ENCODE measurements at places on chromosomes 4 and X.

GRCh38 chr4:65960751-65961150 is 290.5 kb upstream of the EPHA5 start:
- DNase-seq, result no peak

- DNase-seq, result no peak
Measured at GRCh38 chr4:176489001-176489400, 169.2 kb downstream of the SPCS3 start.

DNA sequence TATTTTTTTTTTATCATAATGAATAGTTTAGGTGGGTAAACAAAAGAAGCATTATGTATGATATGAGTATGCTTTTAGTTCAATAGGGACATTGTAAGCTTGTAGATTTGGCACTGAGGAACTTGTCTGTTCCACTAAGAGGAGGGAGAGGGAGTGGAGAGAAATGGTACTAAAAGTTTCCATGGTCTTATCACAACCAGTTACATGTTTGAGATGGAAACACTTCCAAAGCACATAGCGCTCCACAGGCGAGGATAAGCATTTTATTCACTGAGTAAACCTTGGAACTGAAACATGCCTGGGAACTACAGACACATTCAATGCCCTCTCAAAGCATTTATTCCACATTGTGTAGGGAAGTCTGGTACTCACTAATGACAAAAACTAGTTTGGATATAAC is 15.5 kb downstream of the MYOZ2 start:
- no peak for DNase-seq

DNA sequence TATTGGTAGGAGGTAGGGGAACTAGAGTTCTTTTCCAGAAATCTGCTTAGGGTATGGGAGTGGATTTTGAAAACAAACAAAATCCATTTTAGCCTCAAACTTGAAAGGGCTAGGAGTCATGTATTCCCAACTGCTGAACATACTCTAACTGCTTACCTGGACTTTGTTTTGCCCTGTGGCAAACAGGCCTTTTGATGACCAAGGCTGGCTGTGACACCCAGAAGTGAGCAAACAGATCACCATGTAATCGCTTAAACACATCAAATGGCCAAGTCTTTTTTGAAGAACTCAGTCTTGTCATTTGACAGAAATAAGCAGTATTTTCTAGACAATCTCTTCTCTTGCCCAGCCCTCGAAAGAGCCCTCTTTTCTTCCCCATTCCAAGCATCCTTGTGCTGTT is 203.4 kb downstream of the KIT start:
- no peak for DNase-seq

GRCh38 chr4:182749667-182750167 is 167.5 kb downstream of the DCTD start:
- no peak for DNase-seq

- DNase-seq, result no peak
Measured at GRCh38 chr4:65089666-65090065, 580.6 kb downstream of the EPHA5 start.

DNA sequence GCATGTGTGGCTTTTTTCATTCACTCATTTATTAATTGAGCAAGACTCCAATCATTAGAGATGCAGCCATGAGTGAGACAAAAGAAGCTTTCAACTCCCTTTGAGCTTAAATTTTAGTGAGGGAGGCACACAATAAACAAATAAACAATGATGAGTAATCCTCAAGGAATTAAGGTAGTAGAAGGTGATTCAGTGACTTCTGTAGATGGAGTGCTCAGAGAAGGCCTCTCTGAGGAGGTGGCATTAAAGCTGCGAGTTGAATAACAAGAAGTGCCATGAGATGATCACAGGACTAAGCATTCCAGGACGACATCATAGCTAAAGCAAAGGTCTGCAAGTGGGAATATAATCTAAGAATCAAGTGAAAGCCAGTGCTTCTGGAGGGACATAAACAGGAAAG is 77.6 kb downstream of the NWD2 start:
- no peak for DNase-seq

DNA sequence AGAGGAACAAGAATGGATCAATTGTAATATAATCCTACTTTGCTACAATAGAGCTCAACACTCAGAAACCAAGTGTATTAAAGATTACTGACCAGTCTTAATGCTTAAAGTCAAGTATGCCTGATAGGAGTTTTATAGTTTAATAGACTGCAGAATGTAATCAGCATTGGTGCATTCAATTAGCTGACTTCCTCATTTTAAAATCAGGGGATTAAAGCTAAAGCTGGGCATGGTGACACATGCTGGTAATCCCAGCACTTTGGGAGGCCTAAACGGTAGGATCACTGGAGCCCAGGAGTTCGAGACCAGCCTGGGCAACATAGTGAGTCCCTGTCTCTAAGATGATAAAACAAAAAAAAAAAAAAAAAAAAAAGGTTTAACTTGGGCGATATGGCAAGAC is 10.8 kb downstream of the HNRNPDL start:
- DNase-seq, result no peak

GRCh38 chr4:20422398-20422797 is 170.7 kb downstream of the SLIT2 start:
- no peak for DNase-seq

- no peak for DNase-seq
Measured at GRCh38 chrX:3651277-3651676, 62.2 kb downstream of the PRKX start.

GRCh38 chr4:10403633-10404445 is 53.4 kb downstream of the ZNF518B start:
- no peak for DNase-seq

DNA sequence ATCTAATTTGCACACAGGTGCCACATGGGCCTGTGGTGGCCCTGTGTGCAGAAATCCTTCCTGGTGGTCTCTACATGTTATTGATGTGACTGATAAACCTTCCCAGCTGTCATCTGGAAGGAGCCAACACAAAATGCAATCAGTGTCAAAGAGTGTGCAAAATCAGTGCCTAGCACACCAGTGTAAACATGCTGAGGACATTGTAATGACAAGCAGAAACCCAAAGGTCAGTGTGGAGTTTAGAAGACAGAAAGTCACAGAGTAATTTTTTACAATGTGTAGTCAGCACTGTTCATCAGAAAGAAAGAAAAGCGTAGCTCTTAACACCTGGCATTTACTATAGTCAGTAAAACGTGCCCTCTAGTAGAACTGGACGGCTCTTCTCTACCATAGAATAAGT is 50.3 kb downstream of the PHKA2 start:
- DNase-seq, result no peak

DNA sequence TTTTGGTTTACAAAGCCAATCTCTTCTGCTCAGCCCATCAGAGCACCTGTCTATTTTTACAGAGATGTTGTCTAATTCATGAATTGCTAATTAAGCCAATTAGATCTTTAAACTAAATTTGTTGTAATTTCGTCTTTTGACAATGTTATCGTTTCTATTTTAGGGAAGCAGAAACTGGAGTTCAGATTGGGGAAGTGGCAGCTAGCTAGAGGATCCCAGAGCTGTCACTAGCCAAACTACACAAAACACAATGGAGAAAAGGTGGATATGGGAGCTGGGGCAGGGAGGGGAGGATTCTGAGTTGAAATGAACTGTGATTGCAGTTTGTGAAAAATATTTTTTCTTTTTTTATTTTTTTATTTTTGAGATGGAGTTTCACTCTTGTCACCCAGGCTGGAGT is 35.8 kb downstream of the CASP3 start:
- no peak for DNase-seq

GRCh38 chrX:69028006-69028760 is 137.1 kb downstream of the PJA1 start:
- no peak for DNase-seq

DNA sequence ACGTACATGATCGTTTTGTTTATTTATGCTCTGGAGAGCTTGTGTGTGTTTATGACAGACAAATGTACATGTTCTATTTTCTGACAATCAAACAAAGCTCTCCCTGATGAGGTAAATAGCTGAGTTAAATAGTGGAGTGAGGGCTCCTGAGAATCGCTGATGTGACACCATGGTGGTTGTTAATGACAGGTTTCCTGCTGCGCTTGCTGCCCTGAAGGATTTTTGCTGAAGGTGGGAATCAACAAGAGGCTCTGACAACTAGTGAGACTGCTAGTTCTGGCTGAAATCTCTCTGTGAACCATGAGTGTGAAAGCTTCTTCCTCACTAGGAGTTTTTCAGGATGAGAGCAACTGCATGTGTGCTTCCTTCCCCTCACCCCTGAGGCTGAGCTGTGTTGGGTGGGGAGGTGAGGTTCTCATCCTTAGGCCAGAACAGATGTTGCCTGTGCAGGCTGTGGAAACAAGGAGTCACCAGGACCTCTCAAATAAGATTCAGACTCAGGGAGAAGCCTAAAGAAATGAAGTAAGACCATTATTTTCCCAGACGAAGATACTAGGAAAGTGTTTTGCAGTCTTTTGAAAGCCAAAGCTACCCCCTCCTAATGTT is 173.4 kb upstream of the JADE1 start:
- DNase-seq, result no peak

GRCh38 chr4:53026233-53026632 is 164.1 kb downstream of the RASL11B start:
- DNase-seq, result no peak

GRCh38 chrX:125505207-125505606 is 185.5 kb downstream of the TEX13C start:
- no peak for DNase-seq

DNA sequence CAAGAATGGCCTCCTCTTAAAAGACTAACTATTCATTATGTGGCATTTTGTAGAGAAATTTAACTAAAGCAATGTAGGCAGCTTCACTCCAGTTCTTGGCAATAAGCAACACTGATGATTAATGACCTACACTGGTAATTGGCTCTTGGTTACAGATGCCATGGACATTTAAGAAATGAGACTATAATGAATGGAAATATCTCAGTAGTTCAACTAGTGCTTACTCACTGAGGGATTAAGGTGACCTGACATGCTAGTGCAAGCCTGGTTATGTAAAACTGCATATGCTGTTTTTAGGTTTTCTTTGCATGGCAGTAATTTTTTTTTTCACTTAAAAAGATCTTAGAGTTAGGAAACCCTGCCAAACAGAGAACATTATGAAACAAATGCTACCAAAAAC is 152.7 kb upstream of the AADAT start:
- DNase-seq, result no peak

DNA sequence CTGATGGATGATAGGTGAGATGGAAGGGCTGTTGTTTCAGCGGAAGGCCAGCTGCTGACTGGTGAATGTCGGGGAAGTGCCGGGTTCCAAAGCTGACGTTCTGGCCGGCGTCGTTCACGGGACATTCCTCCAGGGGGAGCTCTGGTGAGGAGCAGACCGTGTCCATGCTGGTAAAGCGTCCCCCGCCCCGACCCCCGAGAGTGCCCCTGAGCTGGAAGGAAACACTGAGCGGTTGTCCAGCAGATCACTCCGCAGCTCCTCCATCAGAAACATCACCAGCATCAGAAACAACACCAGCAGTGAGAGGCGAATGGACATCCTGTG is 18.6 kb upstream of the ADRA2C start:
- DNase-seq, result no peak

DNA sequence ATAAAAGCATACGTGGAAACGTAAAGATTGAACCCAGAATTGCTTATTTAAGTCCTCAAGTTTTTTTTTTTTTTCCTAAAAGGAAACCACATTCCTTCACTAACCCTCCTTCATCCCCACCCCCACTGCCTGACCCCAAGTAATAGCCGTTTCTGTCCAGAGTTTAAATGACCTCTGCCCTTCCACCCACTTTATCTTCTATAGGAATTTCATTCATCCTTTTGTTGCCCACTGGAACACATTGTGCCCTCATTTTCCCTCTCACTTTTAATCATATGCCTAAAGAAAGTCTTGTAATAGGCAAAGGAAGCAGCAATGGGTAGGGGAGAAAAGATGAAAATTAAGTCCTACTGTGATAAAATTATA is 62.7 kb downstream of the SH3RF1 start:
- no peak for DNase-seq

GRCh38 chrX:104255465-104255864 is 732 bp upstream of the ESX1 start:
- no peak for DNase-seq

GRCh38 chrX:94743478-94743877 is 1069.5 kb downstream of the FAM133A start:
- no peak for DNase-seq

GRCh38 chrX:56729152-56729850 is at the start of gene NBDY:
NBDY (plus strand) TSS chrX:56729243; CDS start chrX:56729354, 111 bp downstream.
- DNase-seq, result no peak

- DNase-seq, result no peak
Measured at GRCh38 chr4:84498203-84498934, 723 bp downstream of the NKX6-1 start.

GRCh38 chr4:7419961-7420660 is 14.6 kb downstream of the PSAPL1 start:
- no peak for DNase-seq

- DNase-seq, result no peak
Measured at GRCh38 chrX:41406201-41406600, 40.9 kb upstream of the NYX start.

GRCh38 chr4:3208826-3209225 is 40.1 kb upstream of the MSANTD1 start:
- DNase-seq, result no peak

- no peak for DNase-seq
Measured at GRCh38 chr4:119652998-119653397, 24.4 kb upstream of the PDE5A start.

DNA sequence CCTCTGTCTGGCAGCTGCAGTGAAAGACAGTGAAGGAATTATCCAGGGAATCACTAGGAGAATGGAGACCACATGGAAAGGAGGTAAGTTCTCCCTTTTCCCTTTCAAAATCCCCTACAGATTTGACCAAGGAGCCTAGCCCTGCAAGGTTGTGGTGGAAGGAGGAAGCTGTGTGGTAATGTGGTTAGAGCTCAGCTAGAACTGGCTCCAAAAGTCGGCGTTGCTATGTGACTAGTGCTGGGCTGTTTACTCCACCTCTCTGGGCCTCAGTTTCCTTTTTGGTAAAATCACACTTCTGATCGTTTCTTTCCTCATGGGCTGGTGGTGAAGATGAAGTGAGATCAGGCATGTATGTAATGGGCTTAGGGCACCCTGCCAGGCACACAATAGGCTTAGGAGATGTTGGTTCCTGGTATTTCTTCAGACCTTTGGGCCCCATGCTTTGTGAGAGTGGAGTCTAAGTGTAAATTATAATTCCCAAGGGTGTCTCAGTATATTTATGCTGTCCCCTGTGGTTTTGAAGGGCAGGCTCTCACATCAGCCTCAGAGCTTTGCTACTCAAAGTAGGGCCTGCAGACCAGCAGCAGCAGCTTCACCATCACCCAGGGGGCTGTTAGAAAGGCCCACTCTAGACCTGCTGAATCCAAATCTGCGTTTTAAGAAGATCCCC is 183.7 kb upstream of the BCOR start:
- no peak for DNase-seq

- DNase-seq, result no peak
Measured at GRCh38 chr4:98663226-98664006, 5.0 kb upstream of the TSPAN5 start.

GRCh38 chr4:183831683-183832082 is 73.4 kb upstream of the STOX2 start:
- DNase-seq, result no peak

- DNase-seq, result no peak
Measured at GRCh38 chr4:152525878-152526277, 10.0 kb downstream of the FBXW7 start.

DNA sequence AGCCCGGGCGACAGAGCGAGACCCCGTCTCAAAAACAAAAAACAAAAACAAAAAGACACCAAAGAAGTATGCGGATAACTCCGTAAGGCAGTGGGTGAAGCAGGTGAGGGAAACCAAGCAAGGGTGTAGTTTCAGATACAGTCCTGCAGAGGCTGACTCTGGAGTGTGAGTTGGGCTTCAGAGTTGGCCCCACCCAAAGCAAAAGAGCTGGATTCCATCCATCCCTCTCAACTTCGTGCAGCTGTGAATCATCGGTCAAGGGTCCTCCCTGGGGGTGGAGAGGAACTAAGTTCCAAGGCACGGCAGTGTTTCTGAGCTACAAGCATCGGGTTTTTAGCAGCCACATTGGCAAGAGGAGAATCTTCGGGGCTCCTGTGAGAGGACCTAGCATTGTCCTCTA is 43.9 kb upstream of the FAM9A start:
- no peak for DNase-seq
